ENCODE measurements at places on chromosomes 7 and 10.

- peak; percentile 23 for DNase-seq
Measured at GRCh38 chr10:11180228-11180627, 162.6 kb downstream of the CELF2 start.

- no peak for DNase-seq
Measured at GRCh38 chr7:8035192-8035591, 66.6 kb downstream of the GLCCI1 start.

GRCh38 chr10:122168101-122168500 lies 103.0 kb upstream of the BTBD16 start:
- no peak for DNase-seq

DNA sequence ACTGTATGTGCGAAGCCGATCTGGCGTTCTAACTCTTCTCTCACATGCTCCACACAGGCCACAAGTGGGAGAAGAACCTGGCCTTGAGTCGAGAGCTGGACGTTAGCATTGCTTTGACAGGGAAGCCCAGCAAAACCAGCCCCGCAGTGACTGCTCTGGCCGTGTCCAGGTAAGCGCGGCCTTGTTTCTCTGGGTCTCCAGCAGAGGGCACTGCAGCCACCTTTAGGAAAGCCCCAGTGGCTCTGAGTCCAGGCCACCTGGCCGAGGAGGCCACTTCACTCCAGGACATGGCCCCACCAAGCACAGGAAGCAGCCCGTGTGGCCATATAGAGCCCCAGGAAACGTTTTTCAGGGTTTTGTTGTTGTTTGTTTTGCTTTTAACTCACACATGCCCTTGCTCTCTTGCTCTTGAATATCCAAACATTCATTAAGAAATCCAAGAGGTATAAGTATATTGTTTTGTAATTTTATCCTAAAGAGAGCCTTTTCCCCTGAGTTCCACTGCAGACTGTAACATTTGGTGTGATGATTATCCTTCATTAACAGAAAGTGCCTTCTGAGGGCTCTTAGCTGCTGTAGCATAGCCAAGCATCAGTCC lies 41.8 kb upstream of the LRRC18 start:
- DNase-seq: no peak

GRCh38 chr10:33273295-33274002 lies 61.0 kb downstream of the NRP1 start:
- no peak for DNase-seq

- no peak for DNase-seq
Measured at GRCh38 chr7:19698331-19698730, 10.5 kb downstream of the POLR1F start.

- DNase-seq: no peak
Measured at GRCh38 chr7:151040616-151041375, 7.5 kb upstream of the ASIC3 start.

DNA sequence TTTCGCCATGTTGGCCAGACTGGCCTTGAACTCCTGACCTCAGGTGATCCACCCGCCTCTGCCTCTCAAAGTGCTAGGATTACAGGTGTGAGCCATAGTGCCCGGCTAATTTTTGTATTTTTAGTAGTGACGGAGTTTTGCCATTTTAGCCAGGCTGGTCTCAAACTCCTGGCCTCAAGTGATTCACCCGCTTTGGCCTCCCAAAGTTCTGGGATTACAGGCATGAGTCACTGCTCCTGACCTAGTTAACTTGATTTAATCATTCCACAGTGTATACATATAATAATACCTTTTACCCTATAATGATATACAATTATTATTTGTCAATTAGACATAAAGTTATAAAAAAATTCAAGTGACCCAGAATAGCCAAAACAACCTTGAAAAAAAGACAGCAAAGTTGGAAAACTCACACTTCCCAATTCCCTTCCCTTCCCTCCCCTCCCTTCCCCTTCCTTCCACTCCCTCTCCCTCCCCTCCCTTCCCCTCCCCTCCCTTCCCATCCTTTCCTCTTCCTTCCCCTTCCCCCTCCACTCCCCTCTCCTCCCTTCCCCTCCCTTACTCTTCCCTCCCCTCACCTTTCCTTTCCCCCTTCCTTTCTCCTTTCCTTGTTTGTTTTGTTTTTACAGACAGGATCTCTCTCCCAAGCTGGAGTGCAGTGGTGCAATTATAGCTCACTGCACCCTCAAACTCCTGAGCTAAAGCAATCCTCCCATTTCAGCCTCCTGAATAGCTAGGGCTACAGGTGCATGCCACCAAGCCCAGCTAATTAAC lies 14.8 kb upstream of the ZMIZ2 start:
- no peak for DNase-seq
